Activated CD4-positive, alpha-beta T cell treated with anti-CD3 and anti-CD28 coated beads, Interleukin-2, amount 50 U/mL, for 24 hours (primary cell): ENCODE measurements at places on chromosomes 4 and X.

GRCh38 chr4:158605393-158605792 is 66.3 kb downstream of the C4orf46 start:
- DNase-seq, result no peak

DNA sequence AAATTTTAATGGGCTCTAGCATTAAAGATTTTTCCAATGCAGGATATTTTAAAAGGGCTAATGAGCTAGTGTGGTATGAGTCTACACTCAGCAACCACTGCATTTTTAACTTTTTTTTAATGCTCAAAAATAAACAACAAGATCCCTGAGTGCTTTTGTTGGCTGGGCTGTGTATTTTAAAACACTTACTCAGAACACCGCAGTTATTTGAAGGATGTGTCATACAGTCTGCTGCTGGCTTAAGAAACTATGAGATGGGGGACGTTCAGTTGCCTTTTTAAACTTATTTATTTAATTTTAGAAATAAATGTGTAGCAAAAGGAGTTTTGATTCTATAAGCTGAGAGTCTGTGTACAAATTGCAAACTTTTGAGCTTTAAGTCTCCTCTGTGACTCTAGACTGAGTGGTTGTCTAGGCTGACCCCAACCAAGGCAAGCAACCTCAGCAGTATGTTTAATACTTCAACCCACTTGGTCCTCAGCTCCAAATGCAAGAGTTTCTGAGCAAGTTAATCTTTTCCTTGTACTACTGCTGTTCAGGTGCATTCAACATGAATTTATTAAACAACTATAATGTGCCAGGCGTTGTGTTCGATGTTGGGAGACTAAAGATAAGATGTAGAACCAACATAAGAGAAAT is 278.6 kb upstream of the DIPK2B start:
- no peak for DNase-seq

DNA sequence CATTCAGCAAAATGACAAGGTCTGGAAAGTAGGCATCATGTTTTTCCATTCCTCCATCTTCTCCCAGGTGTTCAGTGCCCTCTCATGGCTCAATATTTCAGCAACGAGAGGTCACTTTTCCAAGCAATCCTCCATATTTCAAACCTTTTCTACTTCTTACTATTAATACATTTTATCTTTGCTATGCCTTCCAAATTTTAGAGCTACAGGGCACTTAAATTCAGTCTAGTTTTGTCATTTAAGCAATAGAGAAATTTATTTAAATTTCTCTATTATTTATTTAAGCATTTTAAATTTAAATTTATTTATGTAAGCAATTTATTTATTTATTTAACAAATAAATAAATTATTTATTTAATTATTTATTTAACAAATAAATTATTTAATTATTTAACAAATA is 305.1 kb upstream of the ANXA10 start:
- no peak for DNase-seq

DNA sequence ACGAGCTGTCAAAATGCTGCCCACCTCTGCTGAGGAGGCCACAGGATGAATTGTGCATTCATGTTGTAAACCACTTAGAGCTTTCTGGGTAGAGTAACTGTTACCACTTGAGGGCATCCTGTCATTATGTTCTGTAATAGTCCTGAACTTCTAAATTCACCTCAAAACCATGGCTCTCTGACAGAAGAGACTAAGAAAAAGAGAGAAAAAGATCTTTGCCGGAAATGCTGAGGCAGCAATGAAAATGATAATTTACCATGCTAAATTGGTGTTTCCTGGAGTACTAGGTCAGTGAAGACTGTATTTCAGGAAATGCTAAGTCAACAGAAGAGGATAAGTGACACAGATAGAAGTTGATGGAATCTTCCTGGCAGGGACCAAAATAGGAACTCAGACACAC is 942.3 kb upstream of the SLIT2 start:
- no peak for DNase-seq

GRCh38 chr4:77358315-77358928 is 201.4 kb downstream of the CCNG2 start:
- no peak for DNase-seq
